ENCODE measurements at places on chromosomes 5 and 9.

- DNase-seq = no peak
Measured at GRCh38 chr9:34582787-34583186, 6.7 kb downstream of the CNTFR start.

GRCh38 chr5:89229331-89230070 lies 346.5 kb upstream of the MEF2C start:
- no peak for DNase-seq

- DNase-seq = no peak
Measured at GRCh38 chr5:1497242-1497777, 26.4 kb downstream of the LPCAT1 start.

DNA sequence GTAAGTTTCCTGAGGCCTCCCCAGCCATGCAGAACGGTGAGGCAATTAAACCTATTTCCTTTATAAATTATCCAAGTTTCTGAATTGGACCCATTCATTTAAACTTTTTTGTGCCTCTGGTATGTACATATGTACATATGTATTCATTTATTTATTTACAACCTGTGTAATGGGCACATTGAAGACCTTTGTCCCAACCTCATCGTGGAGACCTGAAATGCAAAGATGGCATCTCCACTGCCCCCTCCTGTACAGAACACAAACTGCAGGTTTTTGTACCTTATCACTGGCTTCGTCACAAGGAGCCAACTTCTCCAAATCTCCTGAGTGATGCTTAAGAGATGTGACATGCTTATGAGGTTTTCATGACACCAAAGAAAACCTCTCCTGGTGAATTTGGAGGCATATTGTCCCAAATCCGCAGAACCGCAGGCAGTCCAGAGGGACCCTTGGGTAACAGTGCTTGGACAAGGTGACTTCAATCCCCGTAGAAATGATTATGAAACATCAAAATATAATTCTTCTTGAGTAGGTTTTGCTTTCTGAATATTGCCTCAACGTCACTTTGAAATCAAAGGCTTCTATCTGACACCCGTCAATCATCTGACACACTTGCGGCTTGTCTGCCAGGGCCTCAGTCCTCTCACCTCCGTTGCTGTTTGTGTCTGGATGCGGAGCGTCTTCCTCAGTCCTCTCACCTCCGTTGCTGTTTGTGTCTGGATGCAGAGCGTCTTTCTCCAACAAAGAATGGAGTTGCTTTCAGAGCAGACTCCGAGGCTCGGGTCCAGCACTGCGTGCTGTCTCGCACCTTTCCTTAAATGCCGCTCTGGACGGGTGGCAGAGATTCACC lies 135.0 kb upstream of the IRX4 start:
- peak; percentile 19 for DNase-seq

- peak; percentile 85 for DNase-seq
Measured at GRCh38 chr5:9544502-9545135, 1.3 kb downstream of the SEMA5A start.

GRCh38 chr5:132364319-132364718 lies 5.2 kb upstream of the SLC22A5 start:
- DNase-seq = peak; percentile 95

GRCh38 chr5:7261049-7261448 lies 134.9 kb upstream of the ADCY2 start:
- peak; percentile 5 for DNase-seq

DNA sequence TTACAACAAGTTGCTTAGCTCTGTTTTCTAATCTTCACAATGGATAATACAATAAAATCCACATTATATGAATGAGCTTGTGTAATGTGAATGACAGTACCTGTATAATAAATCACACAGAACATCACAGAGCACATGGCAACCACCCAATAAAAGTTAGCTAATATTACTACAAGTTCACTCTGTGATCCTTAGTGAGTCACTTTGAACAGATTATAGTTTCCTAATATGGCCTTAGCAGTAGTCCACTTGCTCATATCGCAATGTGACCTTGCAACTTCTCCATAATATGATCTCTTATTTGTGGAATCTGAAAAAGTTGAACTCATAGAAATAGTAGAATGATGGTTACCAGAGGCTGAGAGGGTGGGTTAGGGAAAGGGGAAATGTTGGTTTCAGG lies 361.3 kb downstream of the PTPRD start:
- peak; percentile 34 for DNase-seq

GRCh38 chr9:118567861-118568260 lies 801.4 kb downstream of the BRINP1 start:
- no peak for DNase-seq

- peak; percentile 61 for DNase-seq
Measured at GRCh38 chr9:108468364-108468763, 387.4 kb downstream of the ACTL7B start.

DNA sequence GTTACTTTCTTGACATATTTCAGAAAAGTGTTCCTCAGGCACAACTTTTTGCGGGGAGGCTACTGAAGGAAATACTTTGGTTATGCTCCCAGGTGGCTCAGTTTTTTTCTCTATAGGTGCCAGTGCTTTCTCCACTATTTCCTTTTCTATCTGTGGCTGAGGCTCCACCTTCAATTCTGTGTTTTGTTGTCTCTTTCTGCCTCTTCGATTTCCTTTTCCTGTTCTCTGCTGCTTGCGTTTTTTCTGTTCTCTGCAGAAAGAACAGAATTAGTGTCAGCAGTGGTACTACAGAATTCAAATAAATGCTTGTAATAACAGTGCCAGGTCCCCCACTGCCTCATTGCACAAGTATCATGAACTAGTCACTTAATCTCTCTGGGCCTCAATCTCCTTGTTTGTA lies 7.0 kb downstream of the HEMGN start:
- DNase-seq = no peak

DNA sequence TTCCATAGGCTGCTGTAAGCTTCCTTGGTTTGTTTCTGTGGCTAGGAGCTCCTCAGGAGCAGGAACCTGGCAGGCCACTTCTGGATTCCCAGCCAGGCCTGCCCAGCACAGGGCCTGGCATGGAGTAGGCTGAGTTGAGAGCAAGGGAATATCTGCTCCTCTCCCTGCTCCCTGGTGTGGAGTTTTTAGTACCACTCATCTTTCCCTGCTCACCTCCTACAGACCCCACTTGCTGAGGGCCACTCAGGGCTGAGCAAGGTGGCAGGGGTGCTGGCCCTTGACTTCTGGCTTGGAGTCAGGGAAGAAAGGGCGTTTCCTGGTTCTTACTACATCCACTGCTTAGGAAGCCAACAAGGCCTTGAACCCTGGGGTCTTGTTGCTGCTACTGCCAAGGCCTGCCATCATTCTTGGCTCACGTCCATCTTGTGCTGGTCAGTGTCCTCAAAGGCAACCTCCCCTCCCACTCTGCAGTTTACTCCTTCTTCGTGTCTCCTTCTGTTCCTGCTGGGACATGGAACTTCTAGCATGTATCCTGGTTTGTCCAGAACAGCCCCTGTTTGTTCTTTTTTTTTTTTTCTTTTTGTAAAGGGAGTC lies 54.9 kb downstream of the PSD2 start:
- no peak for DNase-seq

DNA sequence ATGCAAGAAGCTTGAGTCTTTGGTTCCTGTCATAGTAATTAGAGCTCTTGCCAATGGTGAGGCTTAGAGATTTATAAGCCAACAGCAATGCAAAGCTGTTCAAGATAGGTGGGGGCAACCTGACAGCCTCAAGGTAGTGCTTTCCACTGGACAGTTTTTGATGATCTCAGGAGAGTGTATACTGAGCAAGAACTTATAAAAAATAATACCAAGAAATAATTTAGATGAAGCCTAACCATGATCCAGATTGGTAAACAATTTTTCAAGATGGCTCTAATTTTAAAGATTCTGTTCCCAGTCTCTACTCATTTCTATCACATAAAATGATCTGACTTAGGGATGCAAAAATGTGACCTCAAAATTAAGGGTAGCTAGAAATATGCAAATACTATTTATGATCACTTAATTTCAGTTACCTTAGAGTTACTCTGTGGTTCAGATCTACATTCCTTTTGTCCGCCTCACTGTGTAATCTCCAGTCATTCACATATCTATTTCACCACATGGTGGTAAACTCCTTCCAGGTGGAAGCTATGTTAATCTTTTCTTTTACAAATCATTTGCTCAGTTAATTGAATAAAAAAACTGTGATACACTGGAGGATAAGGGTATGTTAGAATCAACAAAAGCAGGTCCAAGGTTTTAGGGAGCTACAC lies 1228.0 kb upstream of the C9orf72 start:
- no peak for DNase-seq

GRCh38 chr9:33787839-33788238 lies 7.5 kb upstream of the PRSS3 start:
- DNase-seq = peak; percentile 44

DNA sequence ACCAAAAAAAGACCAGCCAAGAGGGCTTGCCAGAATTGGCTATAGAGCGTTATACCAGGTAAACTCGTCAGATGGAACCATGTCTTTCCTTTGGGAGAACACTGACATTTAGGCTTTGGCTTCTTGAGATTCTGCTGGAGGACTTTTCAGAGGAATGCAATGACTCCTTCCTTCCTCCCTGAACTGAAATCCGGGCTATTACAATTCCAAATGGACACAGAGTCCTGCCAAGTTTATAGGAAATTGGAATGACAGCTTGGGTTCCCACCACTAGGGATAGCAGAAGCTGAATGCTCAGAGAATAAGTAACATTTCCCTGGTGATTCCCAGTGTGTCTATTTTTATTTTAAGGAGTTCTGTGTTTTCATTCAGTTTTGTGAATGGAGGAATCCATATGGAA lies 143.0 kb downstream of the FGF1 start:
- DNase-seq = peak; percentile 83

DNA sequence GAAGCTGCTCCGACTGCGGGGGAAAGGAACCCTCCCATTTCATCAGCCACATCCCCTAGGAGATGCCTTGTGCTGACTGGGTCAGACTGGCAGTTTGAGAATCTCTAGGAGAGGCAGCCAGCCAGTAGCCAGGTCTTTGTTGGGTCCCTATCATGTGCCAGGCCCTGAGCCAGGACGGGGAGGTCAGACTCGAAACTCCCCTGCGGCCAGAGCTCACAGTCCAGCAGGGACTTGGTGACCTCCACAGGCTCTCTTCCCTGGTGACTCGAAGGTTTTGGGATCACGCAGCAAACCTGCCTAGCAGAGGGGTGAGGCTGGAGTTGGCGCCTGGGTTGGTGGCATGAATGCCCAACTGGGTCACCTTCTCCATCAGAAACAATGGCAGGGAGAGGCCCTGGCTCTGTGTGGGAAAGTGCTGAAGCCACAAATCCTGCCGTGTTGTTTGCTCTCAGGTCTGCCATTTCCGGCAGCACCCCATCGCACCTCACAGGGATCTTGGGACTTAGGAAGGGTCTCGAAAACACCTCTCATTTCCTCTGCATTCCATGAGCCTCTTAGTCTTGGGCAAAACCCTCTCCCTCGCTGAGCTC lies 14.4 kb upstream of the ORM1 start:
- no peak for DNase-seq

DNA sequence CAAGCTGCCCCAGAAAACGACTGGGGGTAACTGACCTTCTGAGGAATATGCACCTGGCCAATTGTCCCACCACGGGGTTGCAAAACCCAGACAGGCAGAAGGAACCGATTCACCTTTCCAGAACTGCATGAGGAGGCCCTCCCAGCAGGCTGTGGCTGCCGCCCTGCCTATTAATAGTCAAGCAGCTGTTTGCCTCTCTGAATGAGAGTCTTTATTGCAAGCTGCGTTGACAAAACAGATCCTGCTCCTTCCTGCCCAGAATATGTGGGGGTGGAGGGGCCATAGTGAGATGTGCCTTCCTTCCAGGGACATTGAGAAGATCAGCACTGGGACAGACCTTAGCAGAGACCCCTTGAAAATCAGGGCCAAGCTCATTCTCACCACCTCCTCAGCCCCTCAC lies 18.3 kb upstream of the TCOF1 start:
- DNase-seq = no peak

- peak; percentile 60 for DNase-seq
Measured at GRCh38 chr9:105554042-105554441, 3.9 kb upstream of the FKTN start.

- DNase-seq = peak; percentile 46
Measured at GRCh38 chr9:76756268-76756640, 8.0 kb upstream of the PCA3 start.

GRCh38 chr5:158910782-158911692 lies 188.7 kb downstream of the EBF1 start:
- peak; percentile 11 for DNase-seq

DNA sequence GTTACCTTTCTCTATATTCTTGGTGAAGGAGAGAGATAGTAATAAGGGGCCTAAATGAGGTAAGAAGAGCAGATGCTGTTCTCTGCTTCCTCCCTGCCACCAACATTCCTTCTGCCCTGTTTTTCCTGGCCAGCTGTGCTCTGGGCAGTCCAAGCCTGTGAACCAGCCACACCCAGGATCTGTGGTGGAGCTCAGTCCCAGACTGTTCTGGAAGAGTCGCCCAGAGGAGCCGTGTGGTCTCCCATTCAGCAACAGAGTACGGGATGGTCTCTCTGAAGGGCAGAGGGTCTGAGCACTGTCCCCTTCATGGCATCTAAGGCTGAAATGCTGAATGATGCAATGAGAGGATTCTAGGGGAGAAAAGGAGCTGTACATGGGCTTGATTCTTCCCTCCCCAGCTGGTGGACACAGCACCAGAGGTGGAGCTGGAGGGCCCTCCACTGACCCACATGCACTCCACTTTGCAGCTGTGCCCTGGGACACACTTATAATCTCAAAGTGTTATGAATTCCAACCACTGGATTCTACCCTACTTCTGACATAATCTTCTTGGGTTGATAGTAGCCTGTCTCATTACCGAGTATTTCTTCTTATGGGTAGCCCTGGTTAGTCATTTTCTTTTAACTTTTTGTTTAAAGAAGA lies 70.8 kb upstream of the RPS23 start:
- DNase-seq = peak; percentile 58

- peak; percentile 40 for DNase-seq
Measured at GRCh38 chr5:123265551-123265950, 157.7 kb downstream of the CEP120 start.

GRCh38 chr5:150052226-150052955 lies 34.0 kb downstream of the CSF1R start:
- no peak for DNase-seq

GRCh38 chr5:128965011-128965637 lies at the start of gene SLC27A6:
SLC27A6 (plus strand) TSS chr5:128965488; CDS start chr5:128966138, 650 bp downstream.
- DNase-seq = no peak

- DNase-seq = no peak
Measured at GRCh38 chr5:166200532-166200931, 2090.9 kb upstream of the WWC1 start.

Data from cardiac fibroblast (primary cell).